ENCODE measurements at places on chromosomes 2 and 18.

- no peak for DNase-seq
Measured at GRCh38 chr2:113167115-113167932, 6.4 kb upstream of the PSD4 start.

DNA sequence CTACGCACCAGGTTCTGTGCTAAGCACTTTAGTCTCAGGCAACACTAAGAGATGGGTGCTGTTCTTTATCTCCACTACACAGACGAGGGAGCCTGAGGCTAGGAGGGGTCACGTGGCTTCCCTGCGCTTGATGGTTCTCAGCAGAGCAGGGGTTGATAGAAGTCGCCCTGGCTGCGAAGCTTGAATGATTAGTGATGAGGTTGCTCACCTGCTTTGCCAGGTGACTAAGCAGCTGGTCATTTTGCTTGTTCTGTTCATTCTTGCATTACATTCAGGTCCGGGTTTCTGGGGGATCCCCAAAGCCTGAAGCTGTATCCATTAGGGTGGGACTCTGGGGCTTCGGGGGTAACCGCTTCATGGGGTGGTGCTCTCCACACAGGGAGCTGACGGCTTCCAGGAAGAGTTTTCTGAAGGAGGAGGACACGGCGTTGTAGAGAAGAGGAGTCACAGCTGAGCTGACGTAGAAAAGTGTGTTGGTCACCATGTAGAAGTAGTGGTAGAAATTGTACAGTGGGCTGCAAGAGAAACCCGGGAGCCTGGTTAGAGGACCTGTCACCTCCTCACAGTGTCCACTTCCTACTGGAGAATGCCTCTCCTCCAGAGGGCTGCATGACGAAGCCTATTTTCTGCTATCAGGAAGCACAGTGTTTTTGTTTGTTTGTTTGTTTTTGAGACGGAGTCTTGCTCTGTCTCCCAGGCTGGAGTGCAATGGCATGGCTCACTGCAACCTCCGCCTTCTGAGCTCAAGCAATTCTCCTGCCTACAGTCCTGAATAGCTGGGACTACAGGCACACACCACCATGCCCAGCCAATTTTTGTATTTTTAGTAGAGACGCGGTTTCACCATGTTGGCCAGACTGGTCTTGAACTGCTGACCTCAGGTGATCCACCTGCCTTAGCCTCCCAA lies 11.5 kb downstream of the NTSR2 start:
- DNase-seq = no peak

DNA sequence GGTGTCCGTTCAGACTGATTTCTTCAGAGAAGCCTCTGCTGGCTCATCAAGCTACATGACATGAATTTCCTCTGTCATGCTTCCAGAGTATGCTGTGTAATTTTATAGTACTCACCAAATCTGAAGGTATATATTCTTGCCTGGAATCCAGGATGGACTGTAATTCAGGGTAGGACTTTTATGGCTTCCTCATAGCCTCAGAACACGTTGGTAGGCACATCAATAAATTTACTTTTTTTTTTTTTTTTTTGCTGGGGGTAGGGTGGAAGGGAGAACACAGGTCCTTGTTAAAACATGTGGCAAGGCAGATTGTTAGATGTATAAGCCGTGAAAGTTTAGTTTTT lies 34.4 kb downstream of the MTA3 start:
- DNase-seq = no peak

- DNase-seq = no peak
Measured at GRCh38 chr2:186755066-186755465, 61.2 kb downstream of the FAM171B start.

- DNase-seq = peak; percentile 0
Measured at GRCh38 chr18:76453057-76453561, 41.9 kb downstream of the ZNF516 start.

- DNase-seq = peak; percentile 82
Measured at GRCh38 chr2:234488913-234489451, 7.9 kb downstream of the ARL4C start.

GRCh38 chr2:240452462-240453256 lies 17.2 kb downstream of the GPC1 start:
- DNase-seq = no peak

DNA sequence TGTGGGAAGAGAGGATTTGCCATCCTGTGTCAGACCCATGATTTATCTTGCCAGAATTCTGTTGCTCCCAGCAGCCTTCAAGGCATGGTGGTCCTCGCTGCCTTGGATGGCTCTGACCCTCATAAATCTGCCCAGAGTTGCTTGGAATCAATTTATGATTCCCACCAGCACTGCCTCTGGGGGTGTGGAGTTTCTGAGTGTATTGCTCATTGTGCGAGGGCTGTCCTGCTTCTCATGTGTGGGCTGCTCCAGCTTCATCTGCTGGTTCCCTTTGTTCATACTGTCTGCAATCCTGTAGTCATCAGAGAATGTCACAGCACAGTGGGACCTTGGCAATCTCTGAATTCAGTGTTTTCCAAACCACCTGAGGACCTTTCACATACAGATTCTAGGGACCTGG lies 139.8 kb downstream of the CLIP4 start:
- no peak for DNase-seq

DNA sequence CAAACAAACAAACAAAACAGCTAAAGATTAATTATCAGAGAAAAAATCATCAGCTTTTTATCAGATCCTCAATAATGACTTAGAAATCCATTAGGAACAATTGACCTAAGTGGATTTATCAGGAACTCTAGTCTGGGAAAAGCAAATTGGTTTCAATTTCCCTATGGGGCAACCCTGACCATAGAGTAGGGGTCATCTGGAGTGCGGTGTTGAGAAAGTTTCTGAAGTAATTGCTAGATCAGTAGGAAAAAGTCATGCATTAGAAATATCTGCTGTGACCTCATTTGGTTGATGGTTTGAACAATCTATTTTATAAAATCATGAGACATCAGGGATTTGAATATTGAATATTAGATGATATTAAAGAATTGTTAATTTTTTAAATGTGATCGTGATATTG lies 507.9 kb downstream of the TXNL1 start:
- no peak for DNase-seq

DNA sequence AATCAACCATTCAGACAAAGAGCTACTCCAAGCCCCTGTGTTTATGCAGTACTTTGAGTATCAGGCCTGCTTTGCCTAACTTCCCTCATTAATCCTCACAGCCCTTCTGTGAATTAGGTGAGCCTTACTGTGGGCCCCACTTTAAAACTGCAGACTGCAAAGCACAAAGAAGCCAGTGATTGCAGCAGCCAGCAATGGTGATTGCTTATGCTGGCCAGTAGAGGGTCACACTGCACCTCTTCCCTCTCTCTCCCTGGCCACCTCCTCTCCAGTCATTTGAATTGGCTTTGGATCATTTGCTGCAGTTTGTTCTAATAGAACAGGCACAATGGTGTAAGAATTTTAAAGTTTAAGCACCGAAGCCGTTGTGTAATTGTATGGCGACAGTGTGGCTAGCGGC lies 229.9 kb downstream of the AGPS start:
- DNase-seq = no peak

DNA sequence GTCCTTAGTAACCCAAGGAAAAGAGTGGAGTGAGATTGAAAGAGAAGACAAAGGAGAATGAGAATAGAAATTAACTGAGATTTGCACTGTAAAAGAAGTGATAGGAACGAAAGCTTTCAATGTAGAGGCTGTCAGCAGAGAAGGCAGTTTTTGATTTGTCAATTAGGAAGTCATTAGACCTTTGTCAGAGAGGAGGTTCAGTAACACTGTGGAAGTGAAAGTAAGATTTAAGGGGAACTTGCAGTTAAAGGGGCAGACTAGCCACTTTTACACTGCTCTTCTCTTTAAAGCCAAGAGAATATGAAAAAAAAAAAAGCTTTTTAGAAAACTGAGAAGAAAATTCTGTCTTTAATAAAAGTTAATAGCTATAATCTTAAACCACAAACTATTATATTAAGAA lies 11.5 kb upstream of the KYNU start:
- no peak for DNase-seq

GRCh38 chr2:8534729-8535468 lies 147.0 kb upstream of the ID2 start:
- no peak for DNase-seq

DNA sequence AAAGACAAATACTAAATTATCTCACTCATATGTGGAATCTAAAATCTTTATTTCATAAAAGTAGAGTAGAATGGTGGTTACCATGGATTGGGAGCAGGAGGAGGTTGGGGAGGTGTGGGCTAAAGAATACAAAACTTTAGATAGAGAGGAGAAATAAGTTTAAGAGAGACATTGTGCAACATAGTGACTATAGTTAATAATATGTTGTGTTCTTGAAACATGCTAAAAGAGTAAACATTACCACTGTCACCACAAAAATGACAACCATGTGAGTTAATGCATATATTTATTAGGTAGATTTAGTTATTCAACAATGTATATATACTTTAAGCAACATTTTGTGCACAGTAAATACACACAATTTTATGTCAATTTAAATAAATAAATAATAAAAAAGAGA lies 128.5 kb upstream of the COL3A1 start:
- DNase-seq = no peak

DNA sequence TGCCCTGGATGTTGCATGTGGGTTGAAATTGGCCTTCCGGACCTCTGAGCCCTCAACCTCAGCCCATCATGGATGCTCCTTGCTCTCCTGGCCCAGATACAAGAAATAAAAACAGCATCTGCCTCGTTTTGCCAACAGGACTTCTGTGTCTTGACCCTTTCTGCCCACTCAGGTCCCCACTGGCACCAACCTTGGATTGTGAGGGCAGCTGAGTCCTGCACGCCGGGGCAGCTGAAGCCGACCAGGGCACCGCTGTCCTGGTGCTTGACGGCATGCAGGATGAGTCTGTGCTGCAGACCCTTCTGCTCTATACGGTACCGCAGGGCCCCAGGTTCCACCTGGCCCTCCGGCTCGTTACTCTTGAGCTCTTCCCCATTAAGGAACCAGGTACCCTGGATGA lies 4.7 kb downstream of the OBSL1 start:
- DNase-seq = no peak

DNA sequence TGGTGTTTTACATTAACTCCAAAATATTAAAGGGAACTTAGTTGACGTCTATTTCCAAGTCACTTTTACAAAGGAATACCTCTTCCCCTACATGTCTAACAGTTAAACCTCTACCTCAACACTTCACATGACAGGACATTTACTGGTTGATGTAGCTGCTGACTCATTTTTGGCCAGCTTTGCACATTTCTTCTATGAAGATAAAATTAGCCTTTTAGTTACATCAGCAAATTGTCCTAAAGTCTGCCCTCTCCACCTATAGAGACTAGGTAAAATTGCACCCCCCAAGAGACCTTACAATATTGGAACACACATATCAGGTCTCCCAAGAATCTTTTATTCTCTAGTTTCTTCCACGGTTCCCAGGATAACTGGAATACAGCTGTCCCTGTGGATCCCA lies 10.1 kb upstream of the CERS6 start:
- DNase-seq = no peak

DNA sequence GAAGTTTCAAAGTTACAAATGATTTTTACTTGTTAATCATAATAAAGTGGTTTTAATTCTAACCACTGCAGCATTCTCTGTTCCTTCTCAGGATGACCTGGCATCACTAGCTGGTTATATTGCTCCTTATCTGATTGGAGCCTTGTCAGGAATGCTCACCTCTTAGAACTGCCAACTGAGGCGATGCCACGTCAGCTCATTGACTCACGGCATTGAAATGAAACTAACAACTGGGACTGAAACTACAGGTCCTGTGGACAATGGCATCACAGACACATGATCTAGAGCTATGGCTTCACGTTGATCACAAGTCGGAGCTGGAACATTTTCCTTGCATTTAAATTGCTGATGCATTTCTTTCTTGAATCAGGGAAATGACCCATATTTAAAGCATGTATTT lies 54.9 kb upstream of the MAP2 start:
- no peak for DNase-seq

- no peak for DNase-seq
Measured at GRCh38 chr18:7577706-7578105, 10.6 kb downstream of the PTPRM start.

DNA sequence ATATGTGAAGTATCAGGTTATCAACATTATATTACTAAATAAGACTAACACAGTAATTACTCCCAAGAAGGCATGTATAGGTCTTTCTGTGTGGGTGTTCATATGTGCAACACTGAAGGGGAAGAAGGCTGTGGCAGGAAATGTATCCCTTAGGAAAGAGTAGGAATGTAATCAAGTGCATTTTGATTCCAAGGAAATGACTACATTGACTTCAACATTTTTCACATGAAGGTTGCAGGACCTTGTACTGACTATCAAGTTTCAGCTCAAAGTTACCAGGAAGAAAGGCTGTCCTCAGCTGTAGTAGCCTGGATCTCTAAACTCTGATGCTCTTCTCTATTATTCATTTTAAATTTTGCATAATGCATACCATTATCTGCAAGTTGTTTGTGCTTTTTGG lies 680.8 kb downstream of the NYAP2 start:
- DNase-seq = no peak

- DNase-seq = no peak
Measured at GRCh38 chr2:150589681-150590080, 102.2 kb upstream of the RND3 start.

- DNase-seq = no peak
Measured at GRCh38 chr18:2150566-2150965, 420.7 kb downstream of the METTL4 start.

DNA sequence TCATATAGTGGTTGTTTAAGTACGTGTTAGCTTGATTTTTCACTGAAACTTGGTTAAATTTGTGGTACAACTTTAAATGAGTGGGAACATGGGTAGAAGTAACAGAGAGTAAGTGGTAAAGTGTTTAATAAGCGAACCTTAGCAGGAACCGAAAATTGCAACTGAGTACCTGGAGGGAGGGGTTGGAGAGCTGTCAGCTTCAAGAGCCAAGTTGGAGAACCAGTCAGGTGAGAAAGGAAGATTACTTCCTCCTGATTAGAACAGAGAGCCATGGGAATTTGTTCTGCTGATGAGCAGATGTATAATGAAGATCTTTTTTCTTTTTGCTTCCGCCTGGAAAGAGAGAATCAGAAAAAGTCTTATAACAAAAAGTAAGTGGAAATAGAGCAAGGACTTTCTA lies 158.4 kb upstream of the CDH7 start:
- DNase-seq = no peak

- DNase-seq = no peak
Measured at GRCh38 chr2:11750917-11751316, 4.5 kb downstream of the LPIN1 start.

GRCh38 chr2:217940261-217941220 lies 62.3 kb downstream of the TNS1 start:
- no peak for DNase-seq

GRCh38 chr2:222706616-222707015 lies 35.2 kb downstream of the MOGAT1 start:
- DNase-seq = no peak

- DNase-seq = no peak
Measured at GRCh38 chr2:159317392-159318088, 31.0 kb upstream of the WDSUB1 start.

GRCh38 chr18:27848336-27848735 lies 328.6 kb downstream of the CDH2 start:
- DNase-seq = no peak

DNA sequence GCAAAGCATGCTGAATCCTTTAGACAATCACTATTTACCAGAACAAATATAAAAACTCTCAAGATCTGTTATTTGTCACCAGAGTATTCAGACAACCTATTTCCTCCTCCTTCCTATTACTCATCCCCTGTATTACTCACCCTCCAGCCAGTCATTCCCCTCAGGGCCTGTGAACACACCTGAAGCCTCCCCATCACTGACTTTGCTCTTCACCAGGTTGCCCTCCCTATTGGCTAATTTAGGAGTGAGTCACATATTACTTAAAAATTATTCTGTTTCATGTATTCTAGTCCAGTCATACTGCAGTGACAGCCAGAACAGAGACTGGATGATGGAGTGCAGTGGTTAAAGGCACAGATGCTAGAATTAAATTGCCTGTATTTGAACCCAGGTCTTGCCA lies 3.7 kb upstream of the ATG16L1 start:
- DNase-seq = no peak
